ENCODE measurements at places on chromosomes 7 and 10.

- no peak for DNase-seq
Measured at GRCh38 chr10:63780101-63780500, 258.9 kb downstream of the REEP3 start.

GRCh38 chr10:123213192-123213591, 59.0 kb downstream of the BUB3 start:
- DNase-seq = no peak

- no peak for DNase-seq
Measured at GRCh38 chr7:143410521-143411004, 1.9 kb upstream of the EPHA1 start.

DNA sequence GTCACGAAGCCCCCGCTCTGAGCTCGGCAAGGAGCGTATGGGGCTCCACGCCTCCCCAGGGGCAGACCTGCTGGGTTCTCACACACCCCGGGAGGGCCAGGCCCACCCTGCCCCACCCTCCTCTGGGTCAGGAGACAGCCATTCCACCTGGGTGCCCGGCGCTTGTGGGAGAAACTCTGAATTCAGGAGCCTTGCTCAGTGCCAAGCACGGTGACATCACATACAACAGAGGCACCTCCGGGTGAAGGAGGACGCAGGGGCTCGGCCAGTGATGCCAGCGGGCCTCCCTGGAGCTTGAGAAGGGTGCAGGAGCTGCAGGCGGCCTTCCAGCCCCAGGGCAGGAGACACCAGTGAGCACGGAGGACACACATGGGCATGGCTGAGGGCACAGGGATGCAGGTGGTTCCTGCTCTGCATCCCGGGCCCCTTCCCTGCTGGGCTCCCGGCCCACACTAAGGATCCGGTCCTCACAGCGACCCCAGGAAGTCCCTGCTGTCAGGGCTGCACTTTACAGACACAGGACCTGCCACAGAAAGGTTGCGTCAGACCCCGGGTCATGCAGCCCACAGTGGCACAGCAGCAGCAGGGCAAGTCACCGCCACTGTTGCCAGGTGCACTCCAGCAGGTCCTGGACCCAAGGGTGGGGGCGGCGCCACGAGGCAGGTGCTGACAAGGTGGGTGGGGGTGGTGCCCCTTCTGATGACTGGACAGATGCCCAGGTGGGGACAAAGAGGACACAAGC, 108.0 kb downstream of the MAD1L1 start:
- DNase-seq = no peak

DNA sequence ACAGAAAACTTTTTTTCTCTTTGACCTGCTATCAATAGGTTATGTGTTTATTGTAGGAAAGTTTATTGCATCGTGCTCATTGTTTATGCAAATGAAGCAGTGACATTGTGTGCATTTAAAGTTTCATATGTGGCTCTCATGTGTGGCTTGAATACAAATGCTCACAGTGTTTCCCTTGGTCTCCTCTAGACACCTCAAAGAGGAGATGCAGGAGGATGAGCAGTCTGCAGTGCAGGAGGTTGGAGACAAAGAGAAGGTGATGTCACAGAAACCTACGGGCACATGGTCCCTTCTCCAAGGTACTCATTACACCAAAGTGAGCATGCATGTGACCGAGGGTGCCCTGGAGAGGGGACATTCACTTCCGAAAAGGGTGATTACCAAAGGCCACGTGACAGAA, 430.2 kb downstream of the INHBA start:
- DNase-seq = no peak

GRCh38 chr10:22294694-22295093, 21.5 kb upstream of the COMMD3 start:
- no peak for DNase-seq

- no peak for DNase-seq
Measured at GRCh38 chr10:80528185-80528700, 9.5 kb upstream of the SH2D4B start.

GRCh38 chr10:63054889-63055611, 78.1 kb upstream of the NRBF2 start:
- no peak for DNase-seq

Data from thoracic aorta (tissue), 2 donors.